ENCODE measurements at places on chromosomes 3 and 15.

DNA sequence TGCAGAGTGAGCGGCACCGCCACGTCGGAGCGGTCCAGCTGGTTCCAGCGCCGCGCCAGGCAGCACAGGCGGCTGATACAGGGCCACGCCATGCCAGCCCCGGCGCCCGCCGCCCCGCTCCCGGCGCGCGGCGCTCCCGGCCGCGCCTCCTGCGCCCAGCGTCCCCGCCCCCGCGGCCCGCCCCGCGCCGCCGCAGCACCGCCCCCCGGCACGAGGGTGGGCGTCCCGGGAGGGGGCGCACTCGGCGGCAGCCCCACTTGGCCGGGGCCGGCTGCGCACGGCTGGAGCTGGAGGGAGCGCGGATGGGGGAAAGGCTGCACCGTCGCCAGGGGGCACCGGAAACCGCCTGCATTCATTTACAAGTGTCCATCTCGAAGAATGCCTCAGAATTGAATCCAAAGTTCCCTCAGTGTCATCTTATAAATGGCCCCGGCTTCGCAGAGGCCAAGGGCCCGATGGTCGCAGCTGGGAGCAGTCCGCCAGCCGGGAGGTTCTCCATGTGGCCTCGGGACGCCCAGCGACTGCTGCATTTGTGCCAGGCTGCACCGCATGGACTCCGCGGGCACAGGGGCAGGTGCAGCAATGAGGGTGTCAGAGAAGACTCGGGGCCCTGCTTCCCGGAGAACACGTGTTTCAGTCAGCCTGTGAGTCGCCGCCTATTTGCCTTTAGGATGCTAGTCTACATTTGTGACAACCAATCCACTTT, at the start of gene MAP6D1:
TSS of gene MAP6D1 (minus strand) at position 122 of the 706 bp plus-strand sequence. CDS start at position 92, 30 bp downstream.
- DNase-seq = no peak

DNA sequence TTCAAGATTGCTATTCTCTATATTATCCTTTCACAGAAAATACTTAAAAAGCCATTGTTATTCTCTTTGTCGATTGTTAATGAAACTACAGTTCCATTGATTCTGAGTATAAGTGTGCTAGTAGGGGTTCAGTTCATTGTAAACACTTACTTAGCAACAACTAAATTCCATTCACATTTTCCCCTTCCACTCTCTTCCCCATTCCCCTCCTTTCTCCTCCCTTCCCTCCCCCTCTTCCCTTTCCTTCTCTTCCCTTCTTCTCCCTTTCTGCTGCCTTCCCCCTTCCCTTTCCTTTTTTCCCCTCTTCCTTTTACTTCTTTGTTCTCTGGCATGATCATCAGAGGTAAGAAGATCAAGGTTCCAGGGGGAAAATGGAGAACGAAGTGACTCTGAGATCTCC, 21.3 kb upstream of the RIOX2 start:
- no peak for DNase-seq

DNA sequence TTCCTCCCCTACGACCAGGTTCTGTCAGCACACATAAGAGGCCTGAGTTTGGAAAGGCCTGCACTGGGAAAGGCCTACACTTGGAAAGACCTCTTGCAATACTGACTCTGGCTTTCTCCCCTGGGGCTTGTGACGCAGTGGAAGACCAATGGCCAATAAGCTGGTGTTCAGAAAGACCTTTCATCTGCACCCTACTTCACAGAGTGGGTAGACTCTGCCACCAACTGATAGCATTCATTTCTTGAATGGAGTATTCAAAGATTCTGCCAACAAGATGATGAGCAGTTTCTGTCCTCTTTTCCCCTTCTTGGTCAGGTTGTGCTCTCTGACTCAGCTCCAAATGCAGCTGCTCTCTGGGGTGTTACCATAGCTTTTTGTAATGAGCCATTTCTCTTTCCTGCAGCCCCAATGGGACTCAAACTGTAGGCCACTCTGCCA, 48.8 kb downstream of the TIPARP start:
- no peak for DNase-seq

- DNase-seq = no peak
These were observed 3.6 kb upstream of the IGDCC4 start for GRCh38 chr15:65426216-65426853.

GRCh38 chr15:39834256-39834655, 51.6 kb upstream of the FSIP1 start:
- no peak for DNase-seq

GRCh38 chr3:194424373-194424772, 25.3 kb upstream of the GP5 start:
- no peak for DNase-seq

DNA sequence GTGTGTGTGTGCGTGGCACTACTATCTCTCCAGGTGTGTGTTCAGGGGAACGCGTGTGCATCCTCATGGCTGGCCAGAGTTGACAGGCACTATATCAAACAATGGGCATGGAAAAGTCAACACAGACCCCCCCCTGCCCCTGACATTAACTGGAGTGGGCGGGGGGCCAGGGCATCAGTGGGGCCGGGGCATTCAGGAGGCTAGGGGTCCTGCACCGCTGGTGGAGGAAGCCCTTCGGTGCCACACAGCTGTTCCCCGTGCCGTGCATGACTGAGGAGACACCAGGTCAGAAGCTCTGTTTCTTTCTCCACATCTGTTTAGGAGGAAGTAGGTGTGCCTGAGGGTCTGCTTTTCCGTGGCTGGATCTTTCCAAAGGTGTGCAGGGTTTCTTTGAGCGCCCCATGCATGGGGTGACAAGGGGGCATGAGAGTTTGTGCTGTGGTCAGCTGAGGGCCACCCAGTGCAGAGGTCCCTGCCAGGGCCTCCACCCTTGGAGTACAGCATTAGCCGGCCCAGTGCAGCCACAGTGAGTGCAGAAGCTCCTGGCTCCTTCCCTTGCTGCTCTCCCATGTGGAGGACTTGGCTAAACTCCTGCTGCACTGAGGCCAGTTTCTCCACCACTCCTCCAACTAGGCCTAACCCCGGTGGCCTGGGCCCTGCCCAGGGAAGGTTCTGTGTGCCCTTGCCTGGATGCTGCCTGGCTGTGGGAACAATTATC, 7.5 kb downstream of the C3orf22 start:
- no peak for DNase-seq

DNA sequence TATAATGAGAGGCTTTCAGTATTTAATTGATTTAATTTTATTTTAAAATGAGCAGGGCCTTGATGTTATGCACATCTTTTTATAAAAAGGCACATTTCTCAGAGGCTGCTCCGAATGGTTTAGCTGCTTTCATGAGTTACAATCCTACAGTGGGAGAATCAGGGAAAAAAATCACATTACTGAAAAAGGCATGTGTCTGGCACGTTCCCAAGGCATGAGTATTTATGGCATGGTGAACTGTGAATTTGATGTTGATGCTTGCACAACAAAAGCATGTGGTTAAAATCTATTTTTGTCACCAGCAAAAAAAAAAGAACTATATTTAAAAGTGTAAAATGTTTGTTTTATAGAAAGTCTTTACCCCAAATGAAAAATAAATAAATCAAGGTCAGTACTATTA, 485.2 kb upstream of the ROBO2 start:
- DNase-seq = no peak
